ENCODE measurements at places on chromosomes 3 and 15.

DNA sequence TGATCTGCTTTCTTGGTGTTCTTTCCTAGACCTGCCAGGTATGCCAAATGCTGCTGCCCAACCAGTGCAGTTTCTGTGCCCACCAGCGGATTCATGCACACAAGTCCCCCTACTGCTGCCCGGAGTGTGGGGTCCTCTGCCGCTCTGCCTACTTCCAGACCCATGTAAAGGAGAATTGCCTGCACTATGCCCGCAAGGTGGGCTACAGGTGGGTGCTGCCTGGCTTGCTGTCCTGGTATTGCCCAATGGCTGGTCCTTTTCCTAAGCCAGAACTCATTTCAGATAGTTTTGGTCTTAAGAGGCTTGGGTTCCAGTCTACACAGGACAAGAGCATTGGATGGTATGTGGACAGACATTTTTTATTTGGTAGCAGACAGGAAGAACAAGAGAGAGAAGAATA lies 26.5 kb upstream of the ALPK3 start:
- DNase-seq, result no peak

DNA sequence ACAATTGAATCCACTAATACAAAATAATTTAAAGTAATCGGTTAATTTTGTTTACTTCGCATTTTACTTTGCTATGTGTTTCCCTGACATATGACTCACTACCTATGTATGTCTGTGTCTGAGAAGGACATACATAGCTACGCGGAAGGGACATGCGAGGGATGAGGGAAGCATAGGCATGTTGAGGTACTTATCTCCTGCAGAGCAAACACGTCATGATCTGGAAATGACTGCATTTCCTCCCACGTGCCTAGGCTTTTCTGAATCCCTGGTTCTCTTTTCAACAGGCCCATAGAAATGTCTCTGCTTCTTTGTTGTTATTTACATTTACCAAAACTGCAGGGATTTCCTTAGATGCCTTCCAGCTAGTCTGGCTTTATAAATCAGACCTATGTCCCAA lies 27.5 kb downstream of the ALCAM start:
- no peak for DNase-seq

GRCh38 chr3:197564097-197564843 lies 8.5 kb upstream of the BDH1 start:
- peak; percentile 18 for DNase-seq

GRCh38 chr3:52143616-52144015 lies 10.6 kb downstream of the POC1A start:
- no peak for DNase-seq

DNA sequence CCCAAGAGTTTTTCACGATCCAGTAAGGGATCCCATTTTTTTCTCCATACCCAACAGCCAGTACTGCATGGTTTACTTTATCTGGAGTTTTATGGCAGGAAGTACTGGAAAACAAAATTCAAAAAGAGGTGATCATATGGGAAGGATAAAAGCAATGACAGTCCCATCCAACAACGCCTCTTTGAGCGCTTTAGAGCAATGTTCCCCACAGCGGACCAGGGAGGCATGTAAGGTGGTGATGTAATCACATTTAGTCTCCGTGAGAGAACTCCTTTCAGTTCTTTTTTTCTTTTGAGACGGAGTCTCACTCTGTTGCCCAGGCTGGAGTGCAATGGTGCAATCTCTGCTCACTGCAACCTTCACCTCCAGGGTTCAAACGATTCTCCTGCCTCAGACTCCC lies 21.8 kb downstream of the CTSH start:
- no peak for DNase-seq

GRCh38 chr15:34837246-34838016 lies 42.1 kb upstream of the ACTC1 start:
- peak; percentile 43 for DNase-seq

DNA sequence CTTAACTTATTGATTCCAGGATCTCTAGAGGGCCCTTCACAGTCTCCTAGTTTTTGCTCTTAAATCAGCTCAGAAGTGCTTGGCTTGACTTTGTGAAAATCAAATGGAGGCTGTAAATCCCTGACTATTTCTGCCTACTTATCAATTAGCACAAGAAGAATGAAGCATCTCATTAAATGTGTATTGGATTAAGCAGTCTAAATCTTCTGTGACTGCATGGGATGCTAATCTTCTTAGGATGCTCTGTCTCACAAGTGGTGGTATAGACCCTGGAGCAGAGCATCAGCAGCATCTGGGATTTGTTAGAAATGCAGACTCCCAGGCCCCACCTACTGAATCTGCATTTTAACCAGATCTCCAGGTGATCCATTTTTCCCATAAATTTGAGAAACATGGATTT lies 488.7 kb downstream of the AGBL1 start:
- no peak for DNase-seq

- no peak for DNase-seq
Measured at GRCh38 chr3:165505657-165506056, 309.5 kb upstream of the SLITRK3 start.

GRCh38 chr3:1017870-1018269 lies 75.0 kb upstream of the CNTN6 start:
- no peak for DNase-seq

DNA sequence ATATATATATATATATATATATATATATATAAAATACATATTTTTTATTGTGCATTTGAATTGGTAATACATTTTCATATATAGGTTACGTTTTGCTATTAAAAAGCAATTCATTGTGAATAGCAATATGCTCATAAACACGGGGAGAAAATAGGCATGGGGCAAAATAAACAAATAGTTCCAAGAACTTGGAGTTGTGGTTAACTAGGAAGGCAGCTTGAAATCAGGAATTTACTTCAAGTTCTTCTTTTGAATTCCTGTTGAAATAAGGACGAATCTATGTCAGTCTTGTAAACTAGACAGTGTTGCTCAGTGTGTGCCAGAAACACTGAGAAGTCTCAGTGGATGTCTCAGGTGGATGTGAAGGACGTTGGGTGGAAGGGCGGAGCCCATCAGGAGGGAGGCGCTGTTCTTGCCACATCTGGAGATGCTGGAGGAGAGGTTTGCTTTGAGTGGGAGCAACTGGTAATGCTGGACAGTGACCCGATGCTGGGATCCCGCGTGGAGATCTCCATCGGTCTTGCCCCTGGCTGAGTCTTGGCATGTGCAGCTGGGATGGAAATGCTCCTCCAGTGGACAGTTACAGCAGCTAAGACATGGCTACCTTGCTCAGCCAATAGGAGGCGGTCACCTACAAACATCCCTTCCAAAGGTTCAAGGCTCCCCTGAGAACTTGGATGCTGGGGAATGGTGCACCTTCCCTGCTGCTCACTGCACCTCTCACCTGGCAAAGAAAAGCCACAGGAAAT lies 2.5 kb downstream of the IL16 start:
- DNase-seq, result no peak

GRCh38 chr3:161941891-161942290 lies 445.3 kb downstream of the OTOL1 start:
- DNase-seq, result no peak

GRCh38 chr3:129461461-129462146 lies 21.6 kb downstream of the IFT122 start:
- no peak for DNase-seq

- DNase-seq, result peak; percentile 100
Measured at GRCh38 chr3:155854141-155854940, at the start of gene SLC33A1. TSS of gene SLC33A1 (minus strand) at chr3:155854427. CDS start at chr3:155853997, 430 bp downstream.

DNA sequence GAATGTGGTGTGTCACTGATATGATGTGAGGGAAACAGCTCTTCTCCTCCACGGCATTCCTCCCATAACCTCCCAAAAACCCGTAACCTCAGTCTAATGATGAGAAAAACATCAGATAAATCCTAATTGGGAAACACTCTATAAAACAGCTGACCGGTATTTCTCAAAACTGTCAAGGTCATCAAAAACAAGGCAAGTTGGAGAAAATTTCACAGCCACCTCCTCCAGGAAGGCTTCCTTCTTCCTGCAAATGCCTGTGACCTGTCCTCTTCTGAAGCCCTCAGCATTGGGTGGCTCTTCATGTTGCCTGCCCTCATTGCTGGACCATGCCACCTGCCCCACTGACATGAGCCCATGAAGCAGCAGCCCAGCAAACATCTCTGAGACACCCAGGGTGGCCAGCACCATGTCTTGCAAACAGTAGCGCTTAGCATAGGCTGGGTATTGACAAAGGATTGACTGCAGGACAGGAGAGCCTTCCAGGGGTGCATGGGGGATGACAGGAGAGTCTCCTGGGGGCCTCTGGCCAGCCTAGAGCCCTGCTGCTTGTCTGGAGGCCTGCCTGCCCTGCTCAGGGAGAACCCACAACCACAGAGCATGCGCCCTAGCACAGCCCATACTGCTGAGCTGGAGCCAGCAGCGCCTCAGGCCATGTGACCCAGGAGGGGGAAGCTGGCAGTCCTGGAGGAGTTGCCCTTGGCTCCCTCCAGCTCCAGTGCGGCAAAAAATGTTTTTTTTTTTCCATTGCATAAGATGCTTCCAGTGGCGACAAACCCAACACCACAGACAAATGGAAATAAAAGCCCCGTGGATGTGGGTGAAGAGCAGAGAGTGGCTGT lies 49.7 kb downstream of the XXYLT1 start:
- DNase-seq, result no peak

DNA sequence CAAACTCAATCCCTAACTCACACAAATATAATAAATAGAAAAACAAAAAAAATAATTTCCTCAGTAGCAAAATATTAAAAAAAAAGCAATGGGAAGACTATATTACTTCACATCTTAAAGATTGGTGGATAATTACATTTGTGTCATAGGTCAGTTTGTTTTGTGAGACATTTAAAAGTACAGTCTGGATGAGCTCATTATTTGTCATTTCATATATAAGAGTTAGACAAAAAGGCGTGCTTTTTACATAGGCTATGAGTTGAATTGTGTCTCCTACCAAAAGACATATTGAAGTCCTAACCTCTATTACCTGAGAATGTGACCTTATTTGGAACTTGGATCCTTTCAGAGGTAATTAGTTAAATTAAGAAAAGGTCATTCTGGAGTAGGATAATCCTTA lies 710.1 kb upstream of the CBLB start:
- peak; percentile 55 for DNase-seq

- no peak for DNase-seq
Measured at GRCh38 chr3:13296662-13297061, 123.5 kb downstream of the NUP210 start.

- DNase-seq, result no peak
Measured at GRCh38 chr3:169699536-169700050, 36.1 kb upstream of the MECOM start.

GRCh38 chr3:127480196-127480954 lies 110.2 kb downstream of the TPRA1 start:
- no peak for DNase-seq

DNA sequence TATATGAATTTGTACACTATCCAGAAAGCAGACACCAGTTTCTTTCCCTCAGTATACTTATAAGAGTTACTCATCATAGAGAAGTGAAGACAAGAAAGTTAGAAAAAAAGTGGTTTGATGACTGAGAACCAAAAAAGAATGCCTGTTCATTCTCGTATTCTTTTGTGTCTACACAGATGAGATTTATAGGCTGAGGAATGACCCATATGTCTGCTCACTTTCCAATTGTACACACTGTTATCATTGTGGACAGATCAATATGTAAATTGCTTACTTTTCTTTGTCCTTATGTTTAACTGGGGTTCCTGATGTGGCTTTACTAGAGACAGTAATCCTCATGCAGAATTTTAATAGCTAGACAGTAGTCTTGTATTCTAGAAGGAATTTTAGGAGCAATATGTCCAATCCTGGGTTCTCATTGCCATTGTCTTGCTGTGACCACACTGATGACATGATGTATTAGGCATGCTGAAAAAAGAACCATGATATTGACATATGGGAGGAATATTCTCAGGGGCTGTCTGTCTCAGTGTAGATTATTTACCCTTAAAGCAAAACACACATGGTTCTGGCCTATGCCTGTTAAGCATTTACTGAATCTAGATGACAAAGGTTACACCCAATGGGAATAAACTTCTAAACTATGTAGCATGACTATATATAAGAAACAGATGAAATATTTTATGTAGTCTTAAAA lies 669.7 kb downstream of the ROBO1 start:
- DNase-seq, result no peak

DNA sequence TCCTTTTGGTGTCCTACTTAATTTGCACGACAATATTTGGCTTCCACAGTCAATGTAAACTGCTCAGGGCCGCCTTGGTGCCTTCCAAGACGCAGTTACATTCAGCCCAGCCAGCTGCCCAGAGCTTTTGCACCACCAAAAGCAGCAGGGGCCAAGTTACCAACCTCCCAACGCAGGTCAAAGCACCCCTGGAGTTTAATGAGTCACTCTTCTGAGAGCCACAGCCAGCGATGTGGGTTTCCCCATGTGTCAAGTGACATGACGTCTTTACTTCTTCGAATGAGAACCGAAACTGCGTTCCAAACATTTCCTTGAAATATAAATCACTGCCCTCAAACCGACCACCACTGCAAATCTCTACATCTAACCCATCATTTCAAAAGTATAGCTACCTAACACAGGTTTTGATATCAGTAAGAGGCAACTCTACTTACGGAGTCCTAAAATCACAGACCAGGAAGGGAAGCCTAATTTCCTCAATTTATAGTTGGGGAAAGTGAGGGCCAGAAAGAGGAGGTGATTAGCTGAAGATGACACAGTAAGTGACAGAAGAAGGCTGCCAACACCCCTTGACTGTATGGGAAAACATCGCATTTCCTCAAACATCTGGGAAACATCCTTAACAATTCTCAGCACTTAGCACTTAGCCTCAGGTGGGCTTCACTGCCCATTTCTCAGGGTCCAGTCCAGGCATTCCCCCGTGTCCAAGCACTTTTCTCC lies 24.5 kb downstream of the MB21D2 start:
- DNase-seq, result peak; percentile 49

GRCh38 chr15:31325595-31326155 lies 960 bp upstream of the KLF13 start:
- no peak for DNase-seq

- no peak for DNase-seq
Measured at GRCh38 chr15:75620058-75620820, 5.3 kb downstream of the SNUPN start.

- no peak for DNase-seq
Measured at GRCh38 chr15:94023531-94023930, 207.8 kb upstream of the MCTP2 start.

DNA sequence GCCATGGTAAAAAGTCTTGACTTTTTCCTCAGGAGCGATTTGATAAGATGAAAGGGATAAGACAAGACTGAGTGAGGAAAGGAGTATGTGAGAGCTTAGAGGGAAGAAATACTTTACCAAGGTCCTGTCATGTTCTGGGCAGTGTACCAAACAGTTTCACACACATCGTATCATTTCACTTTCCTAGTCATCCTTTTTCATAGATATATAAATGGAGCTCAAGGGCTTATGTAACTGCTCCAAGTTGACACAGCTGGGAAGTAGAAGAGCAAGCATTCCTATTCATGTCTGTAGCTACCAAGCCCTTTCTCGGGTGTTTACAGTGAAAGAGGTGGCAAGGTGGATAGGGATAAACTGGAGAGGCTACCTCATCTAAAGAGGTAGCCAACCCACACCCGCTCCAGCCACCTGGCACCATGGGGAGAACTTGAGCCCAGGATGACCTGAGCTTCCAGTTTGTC lies 57.4 kb downstream of the MRPS25 start:
- DNase-seq, result no peak

GRCh38 chr3:23840521-23840920 lies 34.8 kb downstream of the UBE2E1 start:
- DNase-seq, result no peak

All from RKO (cell line).